ENCODE measurements at places on chromosomes 5 and 9. TPM values are rescaled to one million over a fixed set of nuclear protein-coding genes. Genes with fewer than 3 reads are reported as not detected.

PLPPR1 gene
- total RNA-seq = 0.60 TPM

KIF20A gene
- total RNA-seq = not detected

TSSK1B gene
- not detected for total RNA-seq

CTXN3 gene
- total RNA-seq = not detected

FCN1 gene
- 13.8 TPM for total RNA-seq

DPYSL3 gene
- 107 TPM for total RNA-seq

TUSC1 gene
- total RNA-seq = 17.1 TPM

TYRP1 gene
- total RNA-seq = not detected

DRD1 gene
- not detected for total RNA-seq

CD14 gene
- total RNA-seq = 42.9 TPM

NEUROG1 gene
- not detected for total RNA-seq

TMEM174 gene
- not detected for total RNA-seq

PCDHA9 gene
- total RNA-seq = 1.00 TPM

SHISAL2B gene
- total RNA-seq = not detected

DEPDC1B gene
- 2.9 TPM for total RNA-seq

ABHD17B gene
- 32.2 TPM for total RNA-seq

FAM221B gene
- total RNA-seq = 0.14 TPM

Measured in transverse colon (tissue), 4 donors.